GM13977 (cell line): ENCODE measurements at places on chromosomes 6 and 20.

DNA sequence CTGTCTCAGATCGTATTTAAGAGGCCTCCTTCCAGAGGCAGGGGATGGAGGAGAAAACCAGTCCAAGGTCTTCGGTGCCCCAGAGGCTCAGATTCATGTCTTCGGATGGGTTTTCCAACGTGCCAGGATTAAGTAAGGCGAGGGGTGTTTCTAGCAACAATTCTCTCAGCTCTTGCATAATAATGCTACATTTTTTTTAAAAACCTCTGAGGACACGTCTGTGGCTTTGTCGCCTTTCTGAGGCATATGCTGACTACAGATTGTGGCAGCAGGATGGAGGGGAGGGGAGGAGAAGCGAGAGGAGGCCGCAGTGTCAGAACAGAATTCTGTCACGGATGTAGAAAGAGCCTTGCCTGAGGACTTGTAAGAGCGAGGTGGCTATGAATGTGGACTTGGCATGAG lies 17.7 kb upstream of the CCDC167 start:
- DNase-seq = no peak

DNA sequence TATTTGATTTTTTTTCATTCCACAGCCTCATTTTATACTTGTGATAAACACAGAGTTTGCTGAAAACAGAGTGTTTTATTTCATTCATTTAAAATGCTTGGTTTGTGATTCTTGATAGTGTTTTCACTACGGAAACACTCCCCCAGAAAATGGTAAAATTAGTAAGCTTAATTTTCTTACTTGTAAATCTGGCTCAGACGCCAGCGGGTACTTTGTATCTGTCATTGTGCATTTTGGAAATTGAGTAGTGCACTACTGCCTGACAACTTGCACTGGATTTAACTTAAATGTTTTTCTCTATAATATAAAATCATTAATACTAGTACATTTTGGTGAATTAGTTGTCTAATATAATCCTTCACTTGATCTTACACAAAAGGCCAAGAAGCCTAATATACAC lies 37.0 kb upstream of the HINT3 start:
- DNase-seq = no peak

GRCh38 chr6:31908791-31909190 lies 6.9 kb upstream of the ZBTB12 start:
- DNase-seq = peak; percentile 81

- DNase-seq = no peak
Measured at GRCh38 chr6:113635222-113635986, 221.7 kb upstream of the MARCKS start.

DNA sequence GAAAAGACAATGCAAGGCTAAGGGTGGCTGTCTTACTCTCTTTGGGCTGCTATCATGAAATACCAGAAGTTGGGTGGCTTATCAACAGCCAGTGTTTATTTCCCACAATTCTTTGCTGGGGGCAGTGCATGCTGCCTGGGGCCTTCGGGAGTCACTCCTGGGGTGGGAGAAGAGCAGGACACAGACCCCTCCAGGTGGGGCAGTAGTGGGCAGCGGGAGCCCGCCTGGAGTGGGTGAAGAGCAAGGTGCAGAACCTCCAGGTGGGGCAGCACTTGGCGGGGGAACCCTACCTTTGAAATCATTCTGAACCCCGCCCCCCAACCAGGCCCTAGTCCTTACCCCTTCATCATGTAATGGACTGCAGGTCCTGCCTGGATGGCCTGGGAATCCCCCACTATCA lies 69.6 kb upstream of the THBS2 start:
- no peak for DNase-seq

DNA sequence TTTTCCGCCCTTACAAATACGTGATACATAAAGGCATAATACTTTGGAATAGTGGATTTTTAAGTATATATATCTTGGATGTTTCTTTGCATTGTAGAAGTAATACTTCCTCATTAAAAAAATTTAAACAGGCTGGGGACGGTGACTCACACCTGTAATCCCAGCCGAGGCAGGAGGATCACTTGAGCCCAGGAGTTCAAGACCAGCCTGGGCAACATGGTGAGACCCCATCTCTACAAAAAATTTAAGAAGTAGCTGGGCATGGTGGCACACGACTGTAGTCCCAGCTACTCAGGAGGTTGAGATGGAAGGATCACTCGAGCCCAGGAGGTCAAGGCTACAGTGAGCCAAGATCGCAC lies 38.6 kb upstream of the RNF8 start:
- no peak for DNase-seq

GRCh38 chr6:7050872-7051779 lies 56.6 kb upstream of the RREB1 start:
- peak; percentile 68 for DNase-seq

- DNase-seq = peak; percentile 65
Measured at GRCh38 chr20:21511850-21512633, 1.8 kb downstream of the NKX2-2 start.

GRCh38 chr6:14770040-14770439 lies 475.8 kb upstream of the JARID2 start:
- no peak for DNase-seq

- no peak for DNase-seq
Measured at GRCh38 chr6:100459592-100460184, 5.0 kb downstream of the SIM1 start.

GRCh38 chr6:64012351-64013001 lies 376.9 kb downstream of the PHF3 start:
- DNase-seq = peak; percentile 24

DNA sequence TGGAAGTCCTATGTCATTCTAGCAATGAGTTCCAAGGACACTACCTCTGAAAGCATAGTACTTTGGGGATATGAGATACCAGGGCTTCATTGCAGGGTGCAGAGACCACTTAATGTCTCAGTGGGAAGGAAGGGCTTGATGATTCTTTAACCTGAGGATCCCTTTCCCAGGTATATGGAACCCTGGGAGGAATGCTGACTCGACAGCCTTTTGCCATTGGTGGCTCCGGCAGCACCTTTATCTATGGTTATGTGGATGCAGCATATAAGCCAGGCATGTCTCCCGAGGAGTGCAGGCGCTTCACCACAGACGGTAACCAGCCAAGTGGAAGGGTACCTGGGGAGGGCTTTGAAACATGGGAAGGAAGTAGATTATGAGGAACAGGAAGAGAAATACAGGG lies 4.2 kb downstream of the PSMB9 start:
- DNase-seq = no peak

DNA sequence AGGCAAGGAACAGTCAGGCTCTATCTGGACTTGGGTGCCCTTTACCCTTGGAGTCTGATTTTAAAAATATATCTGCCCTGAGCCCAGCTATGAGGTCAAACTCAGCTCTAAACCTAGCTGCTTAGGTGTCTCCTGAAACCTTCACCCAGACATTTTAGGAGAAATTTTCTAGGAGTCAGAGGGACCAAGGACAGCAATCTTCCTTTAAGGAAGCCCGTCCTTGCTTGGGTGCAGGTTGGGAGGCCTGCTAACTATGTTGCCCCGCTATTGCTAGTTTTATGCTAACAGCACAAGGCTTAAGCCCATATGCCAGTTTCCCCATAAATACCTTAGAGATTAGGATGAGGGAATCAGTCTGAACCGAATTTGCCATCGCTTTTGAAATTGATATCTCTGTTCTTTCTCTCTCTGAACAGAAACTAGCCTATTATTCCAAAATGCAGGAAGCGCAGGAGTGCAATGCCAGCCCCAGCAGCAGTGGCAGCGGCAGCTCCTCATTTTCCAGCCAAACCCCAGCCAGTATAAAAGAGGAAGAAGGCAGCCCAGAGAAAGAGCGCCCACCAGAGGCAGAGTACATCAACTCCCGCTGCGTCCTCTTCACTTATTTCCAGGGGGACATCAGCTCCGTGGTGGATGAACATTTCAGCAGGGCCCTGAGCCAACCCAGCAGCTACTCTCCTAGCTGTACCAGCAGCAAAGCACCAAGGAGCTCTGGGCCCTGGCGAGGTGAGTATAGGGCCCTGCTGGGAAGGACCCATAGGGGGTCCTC lies 2.6 kb downstream of the VGLL2 start:
- DNase-seq = peak; percentile 34

GRCh38 chr6:13831615-13832014 lies 17.3 kb upstream of the MCUR1 start:
- DNase-seq = no peak

- no peak for DNase-seq
Measured at GRCh38 chr6:89085409-89086205, 5.1 kb downstream of the PNRC1 start.

GRCh38 chr6:44004136-44004535 lies 123.1 kb downstream of the MRPL14 start:
- no peak for DNase-seq

DNA sequence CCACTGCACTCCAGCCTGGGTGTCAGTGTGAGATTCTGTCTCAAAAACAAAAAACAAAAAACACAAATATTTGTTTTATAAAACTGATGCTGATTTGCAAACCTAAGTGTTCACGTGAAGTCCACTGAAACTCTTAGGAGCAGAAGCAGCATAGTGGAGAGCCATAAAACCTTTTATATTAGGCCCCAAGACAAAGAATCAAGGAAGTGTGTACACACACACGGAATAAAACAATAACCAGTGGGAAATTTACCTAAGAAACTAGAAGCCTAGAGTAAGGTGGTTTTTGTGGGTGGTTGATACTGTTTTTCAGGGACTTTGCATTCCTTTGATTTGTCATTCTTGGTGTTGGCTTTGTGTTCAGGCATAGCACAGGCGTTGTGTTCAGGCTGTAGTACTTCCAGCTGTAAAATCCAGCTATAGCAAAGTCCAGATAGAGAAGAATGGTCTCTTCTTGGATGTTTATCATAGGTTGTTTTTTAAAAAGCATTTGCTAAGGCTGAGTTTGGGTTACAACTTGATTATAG lies 61.3 kb downstream of the ATRN start:
- no peak for DNase-seq

DNA sequence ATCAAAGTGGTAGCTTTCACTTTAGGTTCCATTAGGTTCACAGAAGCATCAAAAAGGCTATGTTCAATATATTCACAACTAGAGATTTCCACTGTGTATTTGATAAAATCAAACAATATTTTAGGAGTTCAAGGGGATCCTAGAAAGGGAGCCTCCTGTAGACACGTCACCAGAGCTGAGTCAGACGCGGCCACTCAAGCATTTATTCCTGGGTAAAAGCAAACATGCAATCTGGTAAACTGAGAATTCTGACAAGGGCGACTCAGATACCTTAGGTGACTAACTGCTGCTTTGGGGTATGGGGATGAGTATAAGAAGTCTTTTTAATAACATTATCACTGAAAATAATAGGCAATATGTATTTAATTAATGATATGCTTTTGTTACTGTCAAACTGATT lies 118.7 kb upstream of the HMGN3 start:
- DNase-seq = no peak

DNA sequence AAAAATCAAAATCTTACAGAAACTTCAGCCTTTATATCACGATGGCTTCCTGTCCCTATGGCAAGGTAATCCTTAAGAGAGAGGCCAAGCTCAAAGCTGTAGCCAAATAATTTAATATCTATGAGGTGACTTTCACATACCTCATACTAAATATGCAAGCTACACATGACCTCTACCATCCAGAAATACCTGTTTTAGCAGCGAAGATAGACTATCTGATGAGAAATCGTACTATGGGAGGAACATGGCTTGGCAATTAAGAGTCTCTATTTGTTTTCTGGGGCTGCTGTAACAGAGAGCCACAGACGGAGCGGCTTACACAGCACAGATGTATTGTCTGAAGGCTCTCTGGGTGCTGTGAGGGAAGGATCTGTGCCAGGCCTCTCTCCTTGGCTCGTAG lies 31.0 kb upstream of the SALL4 start:
- no peak for DNase-seq

DNA sequence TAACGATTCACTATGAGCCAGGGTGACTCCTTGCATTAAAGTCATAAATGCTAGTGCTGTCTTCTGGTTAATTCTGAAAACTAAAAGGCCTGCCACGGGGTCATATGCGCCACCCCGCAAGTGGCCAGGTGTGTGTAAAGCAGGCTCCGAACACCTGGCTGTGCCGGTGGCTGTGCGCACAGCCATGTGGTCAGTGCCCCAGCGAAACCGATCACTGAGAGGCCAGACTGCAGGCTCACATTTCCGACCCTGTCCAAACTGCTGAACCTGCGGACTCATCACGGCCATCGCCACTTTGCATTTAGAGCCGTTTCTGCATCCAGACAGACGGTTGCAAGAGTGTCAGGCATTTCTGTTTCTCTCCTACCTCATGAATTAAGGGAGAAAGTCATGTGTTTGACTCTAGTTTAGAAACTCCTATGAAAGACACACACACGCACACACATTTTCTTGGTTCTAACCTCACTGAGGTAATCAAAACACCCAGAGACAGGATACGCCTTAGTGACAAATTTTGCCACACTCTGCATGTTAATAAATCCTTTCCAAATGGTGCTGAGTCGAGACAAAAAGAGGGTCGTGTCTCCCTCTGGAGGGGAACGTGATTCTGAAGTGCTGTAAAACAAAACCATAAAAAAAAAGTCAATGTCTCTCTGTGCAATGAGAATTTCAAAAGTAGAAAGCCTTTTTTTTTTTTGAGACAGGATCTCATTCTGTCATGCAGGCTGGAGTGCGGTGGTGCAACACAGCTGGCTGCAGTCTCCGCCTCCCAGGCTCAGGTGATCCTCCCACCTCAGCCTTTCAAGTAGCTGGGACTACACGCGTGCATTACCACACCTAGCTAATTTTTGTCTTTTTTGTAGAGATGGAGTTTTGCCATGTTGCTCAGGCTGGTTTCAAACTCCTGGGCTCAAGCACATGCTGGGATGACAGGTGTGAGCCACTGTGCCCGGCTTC lies 31.0 kb upstream of the TCFL5 start:
- DNase-seq = no peak

- DNase-seq = no peak
Measured at GRCh38 chr6:170294813-170295509, 4.1 kb upstream of the DLL1 start.

GRCh38 chr6:40990301-40990700 lies 48.7 kb downstream of the UNC5CL start:
- DNase-seq = no peak

- DNase-seq = no peak
Measured at GRCh38 chr6:129390900-129391299, 319.1 kb downstream of the ARHGAP18 start.

- no peak for DNase-seq
Measured at GRCh38 chr6:82744286-82745015, 321.2 kb downstream of the UBE3D start.

- DNase-seq = no peak
Measured at GRCh38 chr20:6942266-6942665, 174.8 kb downstream of the BMP2 start.

GRCh38 chr6:17258749-17259148 lies 22.4 kb upstream of the RBM24 start:
- DNase-seq = no peak

GRCh38 chr6:72032086-72032485 lies 145.7 kb downstream of the RIMS1 start:
- no peak for DNase-seq

- DNase-seq = no peak
Measured at GRCh38 chr6:13425270-13425873, 62.0 kb downstream of the GFOD1 start.

- DNase-seq = no peak
Measured at GRCh38 chr6:10421158-10421920, 6.5 kb upstream of the TFAP2A start.

- DNase-seq = no peak
Measured at GRCh38 chr6:157288575-157288974, 34.7 kb downstream of the TMEM242 start.
